ENCODE measurements at places on chromosomes 13 and 19.

DNA sequence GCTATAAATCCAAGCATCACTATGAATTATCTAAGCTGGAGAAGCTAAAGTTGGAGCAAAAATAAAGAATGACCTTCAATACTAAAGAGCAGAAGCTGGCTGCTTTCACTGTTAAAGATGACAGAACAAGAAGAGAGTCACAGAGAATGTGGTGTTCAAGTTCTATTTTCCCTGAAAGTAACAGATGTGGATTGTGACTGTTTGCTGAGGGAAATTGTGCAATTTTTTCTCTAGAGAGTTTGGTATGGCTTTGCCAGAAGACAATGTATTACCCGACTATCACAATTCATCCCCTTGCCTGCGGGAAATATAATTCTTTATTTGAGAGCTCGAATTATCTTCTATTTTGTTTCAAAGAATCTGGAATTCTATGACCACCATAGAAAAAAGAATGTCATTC, 83.1 kb downstream of the TNFSF13B start:
- DNase-seq = no peak

DNA sequence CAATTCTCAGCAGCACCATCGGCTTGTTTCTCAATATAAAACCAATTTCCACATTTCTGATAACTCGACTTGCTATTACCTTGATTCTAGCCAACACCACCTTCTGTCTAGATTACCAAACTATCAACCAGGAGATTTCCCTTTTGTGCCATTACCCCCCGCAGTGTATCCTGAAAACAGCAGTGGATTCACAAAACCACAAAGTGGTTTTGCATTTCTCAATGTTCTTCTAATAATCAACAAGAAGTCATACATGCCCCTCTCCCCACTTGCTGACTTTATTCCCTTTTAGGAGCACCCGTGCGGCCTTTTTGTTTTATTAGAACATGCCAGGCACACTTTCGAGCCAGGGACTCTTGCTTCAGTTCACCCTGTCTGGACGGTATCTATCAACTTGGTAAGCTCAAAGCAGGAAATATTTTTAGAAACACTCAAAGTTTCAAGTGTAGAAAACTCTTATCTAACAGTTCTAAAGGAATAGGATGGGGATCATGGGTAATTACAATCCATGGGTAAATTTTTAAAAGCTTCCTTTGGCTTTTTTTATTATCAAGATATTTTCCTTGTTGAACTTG, 967.4 kb downstream of the EFNB2 start:
- DNase-seq = no peak

DNA sequence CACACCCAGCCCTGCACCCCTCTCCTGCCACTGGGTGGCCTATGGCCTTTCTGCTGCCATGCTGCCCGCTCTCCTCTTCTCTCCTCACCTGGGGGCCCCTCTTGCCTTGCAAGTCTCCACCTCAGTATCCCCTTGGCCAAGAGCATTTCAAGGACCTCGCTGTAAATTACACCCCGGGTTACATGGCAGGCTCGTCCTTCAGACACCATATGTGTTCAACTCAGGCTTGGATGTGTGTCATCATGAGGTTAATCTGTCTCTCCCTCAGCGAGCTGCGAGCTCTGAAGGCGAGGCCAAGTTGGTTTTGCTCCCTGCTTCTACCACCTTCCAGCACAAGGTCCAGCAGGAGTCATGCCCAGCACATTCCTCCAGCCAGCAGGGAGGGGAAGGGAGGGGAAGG, 74.8 kb upstream of the TM9SF2 start:
- no peak for DNase-seq

- DNase-seq = no peak
Observed at GRCh38 chr13:102968572-102969228, 97.5 kb downstream of the SLC10A2 start.

- DNase-seq = no peak
Observed at GRCh38 chr13:98495627-98496478, 81.1 kb downstream of the STK24 start.

GRCh38 chr13:30743319-30744055, 8.1 kb downstream of the ALOX5AP start:
- DNase-seq = no peak

GRCh38 chr13:31029102-31029501, 96.6 kb downstream of the TEX26 start:
- DNase-seq = no peak

- no peak for DNase-seq
Observed at GRCh38 chr13:24076109-24076508, 84.4 kb upstream of the SPATA13 start.

GRCh38 chr13:32267836-32268439, 47.2 kb downstream of the ZAR1L start:
- no peak for DNase-seq

DNA sequence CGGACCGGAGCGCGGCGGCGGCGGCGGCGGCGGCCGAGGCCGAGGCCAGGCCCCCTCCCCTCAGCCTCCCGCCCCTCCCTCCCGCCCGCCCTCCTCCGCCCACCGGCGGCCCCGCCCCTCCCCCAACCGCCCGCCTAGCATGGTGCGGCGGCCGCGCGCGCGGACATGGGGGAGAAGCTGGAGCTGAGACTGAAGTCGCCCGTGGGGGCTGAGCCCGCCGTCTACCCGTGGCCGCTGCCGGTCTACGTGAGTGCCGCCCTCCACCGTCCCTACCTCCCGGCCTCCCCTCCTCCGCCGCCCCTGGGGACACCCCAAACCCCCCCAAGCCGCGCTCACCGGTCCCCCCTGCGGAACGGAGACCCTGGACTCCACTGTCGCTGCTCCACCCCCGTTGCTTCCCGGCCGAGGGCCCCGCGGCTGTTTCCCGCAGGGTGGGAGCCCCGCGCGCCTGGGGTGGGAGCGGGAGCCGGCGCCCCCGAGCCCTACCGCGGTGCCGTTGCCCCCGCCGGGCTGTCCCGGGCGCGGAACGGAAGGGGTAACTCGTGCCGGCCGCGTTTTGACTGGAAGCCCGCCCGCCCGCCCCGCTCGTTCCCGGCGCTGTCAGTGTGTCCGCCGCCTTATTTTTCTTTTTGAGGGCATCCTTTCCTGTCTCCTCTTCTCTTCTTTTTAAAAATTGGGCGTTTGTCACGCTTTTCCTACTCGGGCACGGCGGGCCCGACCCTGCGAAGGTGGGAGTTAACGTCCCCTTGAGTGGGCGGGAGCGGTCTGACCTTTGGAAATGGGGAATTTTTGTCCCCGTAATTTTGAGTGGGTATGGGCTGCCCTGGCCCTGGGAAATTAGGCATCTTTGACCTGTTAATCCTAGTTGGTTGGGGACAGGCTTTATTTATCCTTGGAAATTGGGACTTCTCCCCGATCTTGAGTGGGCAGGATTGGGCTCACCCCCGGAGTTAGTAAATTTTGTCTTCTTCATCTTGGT, 576 bp downstream of the DOT1L start:
- no peak for DNase-seq

Data from renal cortex interstitium (tissue), 15 donors.